ENCODE measurements at places on chromosomes 5 and 9. TPM values are rescaled to one million over a fixed set of nuclear protein-coding genes. Genes with fewer than 3 reads are reported as not detected.
A peak's percentile ranks its signal among the peaks of the same experiment; 100 is the strongest.

DNA sequence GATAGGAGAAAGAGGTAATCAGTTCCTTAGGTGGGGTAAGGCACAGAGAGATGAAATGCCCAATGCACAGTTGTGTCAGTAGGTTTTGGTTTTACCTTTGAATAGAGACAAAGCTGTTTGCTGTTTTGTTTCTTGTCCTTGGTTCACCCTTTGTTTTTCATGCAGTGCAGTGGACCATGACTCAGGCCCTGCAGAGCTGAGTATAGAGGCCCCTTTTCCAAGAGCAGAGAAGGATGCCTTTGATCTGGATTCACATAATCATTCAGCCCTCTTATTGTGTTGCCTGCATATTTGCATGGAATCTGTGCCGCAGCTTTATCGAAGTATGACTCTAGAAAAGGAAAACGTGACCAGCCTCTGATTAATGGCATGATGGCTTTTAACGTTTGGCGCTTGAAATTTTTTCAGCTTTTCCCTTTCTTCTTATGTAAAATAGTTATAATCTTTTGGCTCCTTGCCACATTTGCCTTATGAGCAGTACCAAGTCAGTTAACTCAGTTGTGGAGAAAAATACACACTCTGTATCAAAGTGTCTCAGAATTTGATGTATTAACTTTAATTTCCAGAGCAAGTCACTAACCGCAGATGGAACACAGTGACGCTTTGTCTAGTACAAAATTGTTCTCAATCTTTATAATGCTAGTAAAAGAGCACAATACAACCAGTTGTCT lies 197.6 kb downstream of the KDM4C start:
- peak; percentile 42 for DNase-seq

DNA sequence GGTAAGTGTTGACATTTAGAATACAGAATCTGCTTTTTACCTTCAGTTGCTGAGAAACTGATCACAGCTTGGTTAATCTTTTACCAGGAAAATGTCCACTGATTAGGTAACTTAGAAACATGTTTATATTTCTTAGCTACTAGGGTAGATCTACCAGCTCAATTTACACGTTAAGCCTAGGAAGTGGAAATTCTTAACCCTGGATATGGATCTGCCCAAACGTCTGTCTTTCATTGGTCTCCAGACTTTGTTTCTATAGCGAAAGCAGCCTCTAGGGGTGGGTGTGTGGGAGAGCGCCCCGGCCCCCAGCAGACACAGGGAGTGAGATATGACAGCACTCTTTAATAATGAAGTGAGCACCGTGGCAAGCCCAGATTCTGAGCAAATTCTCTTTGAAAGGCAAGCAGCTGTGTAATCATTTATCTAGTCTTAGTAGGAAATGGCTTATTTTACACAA lies 141.6 kb upstream of the ZNF608 start:
- DNase-seq, result peak; percentile 52

Gene OCLN
- polyA plus RNA-seq, result 43.5 TPM

Gene CCL27
- polyA plus RNA-seq, result 0.95 TPM

Gene SLC6A3
- 0.15 TPM for polyA plus RNA-seq

Gene PRR7
- polyA plus RNA-seq, result 2.3 TPM

DNA sequence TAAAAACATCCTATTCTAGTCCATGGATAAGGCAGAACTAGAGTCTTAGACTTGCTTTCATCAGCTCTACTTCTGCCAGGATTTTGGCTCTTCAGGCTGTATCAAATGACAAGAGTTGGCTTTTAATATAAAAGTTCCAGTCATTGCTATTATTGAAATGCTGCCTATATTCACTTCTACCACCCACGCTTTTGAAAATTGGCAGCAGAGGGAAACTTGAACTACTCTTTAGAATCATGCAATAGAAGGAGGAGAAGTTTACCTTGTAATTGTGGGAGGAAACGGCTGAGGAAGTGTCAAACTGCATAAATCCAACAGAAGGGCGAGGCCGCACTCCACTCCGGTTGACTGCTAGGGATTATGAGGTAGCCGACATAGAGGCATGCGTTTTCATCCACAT lies 122.6 kb upstream of the BASP1 start:
- no peak for DNase-seq

DNA sequence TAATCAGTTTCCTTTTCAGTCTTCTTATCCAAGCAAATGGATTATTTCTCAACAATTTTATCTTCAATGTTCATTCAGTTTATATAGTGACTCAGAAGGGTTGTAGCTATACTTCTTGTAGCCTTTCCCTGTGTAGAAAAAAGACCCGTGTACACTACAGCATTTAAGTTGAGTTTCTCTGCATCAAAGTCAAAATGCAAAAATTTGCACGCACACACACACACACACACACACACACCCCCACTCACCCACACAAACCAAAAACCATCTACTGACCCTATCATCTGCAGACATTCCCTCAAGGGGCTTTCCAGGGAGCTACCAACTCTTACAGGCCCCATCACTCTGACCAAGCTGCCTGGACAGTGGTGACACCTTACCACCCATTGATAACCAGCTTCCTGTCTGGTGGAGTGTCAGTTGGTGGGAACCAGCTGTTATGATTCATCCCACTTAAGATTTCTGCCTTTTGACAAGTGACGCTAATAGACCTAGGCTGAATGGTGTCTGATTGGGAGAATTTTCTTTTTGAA lies 12.2 kb upstream of the ELL2 start:
- no peak for DNase-seq

DNA sequence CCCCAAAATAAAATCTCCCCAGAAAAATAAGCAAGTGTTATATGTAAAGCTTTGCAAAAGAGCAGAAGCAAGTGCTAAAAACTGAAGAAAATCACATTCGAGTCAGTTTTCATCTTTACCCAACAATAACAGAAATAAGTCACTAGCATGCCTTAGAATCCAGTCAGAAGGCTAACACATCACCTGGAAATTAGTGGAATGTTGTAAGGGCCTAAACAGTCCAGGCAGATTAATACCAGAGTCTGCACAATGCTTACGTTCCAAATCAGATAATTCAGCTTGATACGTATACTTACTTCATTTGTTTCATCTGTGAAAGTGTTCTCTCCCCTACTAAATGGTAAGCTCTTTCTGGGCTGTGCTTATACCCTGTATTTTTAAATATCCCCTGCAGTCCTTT lies 42.7 kb downstream of the SUSD1 start:
- no peak for DNase-seq

- no peak for DNase-seq
Measured at GRCh38 chr5:67085616-67086015, 111.0 kb downstream of the CD180 start.

GRCh38 chr5:112762113-112762810 lies 24.6 kb downstream of the APC start:
- DNase-seq, result no peak

GRCh38 chr9:131216806-131217205 lies 59.5 kb downstream of the FAM78A start:
- no peak for DNase-seq

- DNase-seq, result no peak
Measured at GRCh38 chr9:81964218-81965171, 21.2 kb downstream of the SPATA31D3 start.

Gene PPIC
- polyA plus RNA-seq, result 37.4 TPM

DNA sequence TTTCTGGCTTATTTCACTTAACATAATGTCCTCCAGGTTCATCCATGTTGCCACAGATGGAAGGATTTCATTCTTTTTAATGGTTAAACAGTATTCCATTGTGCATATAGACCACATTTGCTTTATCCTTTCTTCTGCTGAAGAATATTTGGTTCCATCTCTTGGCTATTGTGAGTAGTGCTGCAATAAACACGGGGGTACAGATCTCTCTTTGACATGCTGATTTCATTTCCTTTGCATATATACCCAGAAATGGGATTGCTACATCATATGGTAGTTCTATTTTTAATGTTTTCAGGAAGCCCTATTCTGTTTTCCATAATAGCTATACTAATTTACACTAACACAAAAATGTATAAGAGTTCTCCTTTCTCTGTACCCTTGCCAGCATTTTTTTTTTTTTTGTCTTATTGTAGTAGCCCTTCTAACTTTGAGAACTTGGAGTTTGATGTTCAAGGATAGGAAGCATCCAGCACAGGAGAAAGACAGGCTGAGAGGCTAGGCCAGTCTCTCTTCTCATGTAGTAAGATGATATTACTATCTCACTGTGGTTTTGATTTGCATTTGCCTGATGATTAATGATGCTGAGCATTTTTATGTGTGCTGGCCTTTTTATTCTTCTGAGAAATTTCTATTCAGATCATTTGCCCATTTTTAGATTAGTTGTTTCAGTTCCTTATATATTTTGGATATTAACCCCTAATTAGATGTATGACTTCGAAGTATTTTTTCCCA lies 592.2 kb upstream of the ZNF608 start:
- DNase-seq, result no peak

DNA sequence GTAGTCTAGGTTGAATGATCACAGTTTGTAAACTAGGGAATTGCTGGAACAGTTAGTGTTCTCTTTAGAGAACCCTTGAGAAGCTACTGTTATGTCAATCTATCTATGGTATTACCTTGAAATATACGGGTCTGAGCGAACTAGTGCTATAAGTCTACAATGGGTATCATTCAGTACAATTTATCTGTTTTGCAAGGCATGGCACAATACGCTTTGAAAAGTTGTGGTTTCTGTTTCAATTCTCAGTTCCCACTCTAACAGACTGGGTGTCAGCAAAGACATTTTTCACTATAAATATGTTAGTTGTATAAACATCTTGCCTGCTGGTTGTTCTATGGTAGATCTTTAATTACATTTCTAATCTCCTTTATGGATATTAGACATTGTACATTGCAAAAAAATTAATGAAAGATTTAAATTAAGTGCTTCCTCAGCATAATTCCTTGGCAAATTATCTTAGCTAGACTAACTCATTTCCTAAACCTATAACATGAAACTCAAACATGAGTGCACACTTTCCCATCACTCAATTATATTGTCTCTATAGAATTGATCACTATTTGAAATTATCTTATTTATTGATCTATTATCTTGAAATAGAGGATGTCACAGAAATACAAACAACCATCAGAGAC lies 24.9 kb upstream of the SLCO6A1 start:
- DNase-seq, result no peak

DNA sequence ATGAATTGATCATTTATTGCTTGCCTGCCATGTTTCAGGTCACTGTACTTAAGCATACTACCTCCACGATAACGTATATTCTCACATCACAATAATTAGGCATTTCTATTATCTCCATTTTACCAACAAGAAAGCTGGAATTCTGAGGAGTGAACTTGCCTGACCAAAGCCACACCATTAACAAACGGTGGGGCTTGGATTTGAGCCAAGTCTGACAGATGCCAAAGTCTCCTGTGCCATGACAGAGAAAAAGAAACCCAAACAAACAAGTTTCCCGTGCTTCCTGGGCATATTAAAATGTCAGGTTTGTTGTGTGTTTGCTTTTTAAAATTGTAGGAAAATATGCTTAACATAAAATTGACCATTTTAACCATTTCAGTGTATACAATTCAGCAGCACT lies 40.8 kb upstream of the KCNV2 start:
- no peak for DNase-seq

DNA sequence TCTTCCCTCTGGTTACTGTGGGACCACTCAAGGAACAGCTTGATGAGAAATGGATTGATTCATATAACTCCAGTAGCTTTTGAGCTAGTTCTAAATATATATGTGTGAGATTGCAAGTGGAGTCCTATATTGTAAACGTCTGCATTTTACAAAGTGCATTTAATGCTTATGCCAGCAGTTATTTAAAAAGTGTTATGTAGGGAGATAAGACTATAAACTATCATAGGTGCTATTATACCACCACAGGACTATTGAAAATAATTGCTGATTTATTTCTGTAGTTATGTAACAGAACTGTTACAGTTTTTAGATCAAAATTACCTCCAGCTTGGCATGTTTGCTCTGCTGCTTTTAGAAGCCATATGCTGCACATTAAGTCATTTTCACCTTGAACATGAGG lies 36.2 kb downstream of the PTCD2 start:
- DNase-seq, result no peak

Gene PCDHB2
- polyA plus RNA-seq, result 8.4 TPM

- DNase-seq, result no peak
Measured at GRCh38 chr9:16100537-16101091, 547.8 kb downstream of the CCDC171 start.

Gene NR5A1
- 0.19 TPM for polyA plus RNA-seq

DNA sequence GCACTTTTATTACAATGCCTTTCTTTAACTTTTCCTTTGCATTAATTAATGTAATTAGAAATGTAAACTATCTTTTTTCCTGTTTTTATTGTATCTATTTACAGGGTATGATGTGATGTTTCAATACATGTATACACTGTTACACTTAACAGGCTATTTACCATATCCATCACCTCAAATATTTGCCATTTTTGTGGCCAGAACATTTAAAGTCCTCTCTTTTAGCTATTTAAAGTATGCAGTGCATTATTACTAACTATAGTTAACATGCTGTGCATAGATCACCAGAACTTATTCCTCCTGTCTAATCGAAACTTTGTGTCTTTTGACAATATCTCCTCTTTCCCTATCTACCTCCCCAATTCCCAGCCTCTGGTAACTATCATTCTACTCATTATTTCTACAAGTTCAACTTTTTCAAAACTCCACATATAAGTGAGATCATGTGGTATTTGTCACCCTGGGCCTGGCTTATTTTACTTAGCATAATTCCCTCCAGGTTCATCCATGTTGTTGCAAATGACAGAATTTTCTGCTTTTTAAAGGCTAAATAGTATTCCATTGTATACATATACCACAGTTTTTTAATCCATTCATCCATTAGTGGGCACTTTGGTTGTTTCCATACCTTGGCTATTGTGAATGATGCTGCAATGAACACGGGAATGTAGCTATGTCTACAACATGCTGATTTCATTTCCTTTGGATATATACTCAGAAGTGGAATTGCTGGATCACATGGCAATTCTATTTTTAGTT lies 32.8 kb downstream of the OR2K2 start:
- no peak for DNase-seq

- DNase-seq, result no peak
Measured at GRCh38 chr5:154971501-154971900, 30.6 kb downstream of the MRPL22 start.

DNA sequence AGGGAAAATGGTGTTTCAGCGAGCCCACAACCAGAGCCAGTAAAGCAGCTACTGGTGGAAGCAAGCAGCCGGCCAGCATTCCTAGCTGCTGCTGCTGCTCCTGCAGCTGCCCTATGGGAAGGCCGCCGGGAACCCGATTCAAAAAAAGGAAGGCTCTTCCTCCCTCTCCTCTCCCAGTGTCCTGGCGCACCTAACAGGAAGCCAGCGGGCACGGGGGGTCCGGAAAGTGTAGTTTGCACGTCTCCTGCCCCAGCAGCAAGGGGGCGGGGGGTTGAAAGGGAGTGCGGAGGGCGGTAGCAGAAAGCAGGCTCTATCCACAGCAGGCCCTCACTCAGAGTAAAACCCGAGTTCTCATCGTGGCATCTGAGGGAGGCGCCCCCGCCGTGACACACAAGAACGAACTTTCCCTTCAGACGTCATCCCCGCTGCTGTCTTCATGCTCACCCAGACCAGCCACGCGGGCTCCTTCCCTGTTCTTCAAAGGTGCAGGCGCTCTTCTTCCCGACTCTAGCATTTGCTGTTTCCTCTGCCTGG lies 16.5 kb downstream of the GRXCR2 start:
- peak; percentile 50 for DNase-seq

- DNase-seq, result no peak
Measured at GRCh38 chr5:131416729-131417128, 152.9 kb downstream of the CDC42SE2 start.

Gene MYMK
- polyA plus RNA-seq, result not detected

Data from renal pelvis (tissue), 12 donors.